AG09309 (cell line): ENCODE measurements at places on chromosomes 4 and X.

GRCh38 chr4:80454040-80454439 is 118.5 kb downstream of the CFAP299 start:
- DNase-seq = no peak

GRCh38 chr4:103664436-103665075 is 55.2 kb downstream of the TACR3 start:
- no peak for DNase-seq

- DNase-seq = no peak
Measured at GRCh38 chr4:2842687-2843262, 869 bp upstream of the ADD1 start.

DNA sequence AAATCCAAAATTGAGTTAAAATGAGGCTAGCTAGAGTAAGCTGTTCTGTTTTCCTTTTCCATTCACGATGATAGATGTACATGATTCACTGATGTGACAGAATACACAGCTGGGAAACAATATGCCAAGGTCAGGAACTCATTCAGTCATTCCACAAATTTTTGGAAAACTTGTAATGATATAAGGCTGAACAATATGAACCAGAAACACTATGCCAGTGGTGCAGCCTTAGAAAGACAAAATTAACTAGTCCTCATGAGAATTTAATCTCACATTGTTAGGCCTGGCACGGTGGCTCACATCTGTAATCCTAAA is 50.0 kb upstream of the NDST3 start:
- no peak for DNase-seq

DNA sequence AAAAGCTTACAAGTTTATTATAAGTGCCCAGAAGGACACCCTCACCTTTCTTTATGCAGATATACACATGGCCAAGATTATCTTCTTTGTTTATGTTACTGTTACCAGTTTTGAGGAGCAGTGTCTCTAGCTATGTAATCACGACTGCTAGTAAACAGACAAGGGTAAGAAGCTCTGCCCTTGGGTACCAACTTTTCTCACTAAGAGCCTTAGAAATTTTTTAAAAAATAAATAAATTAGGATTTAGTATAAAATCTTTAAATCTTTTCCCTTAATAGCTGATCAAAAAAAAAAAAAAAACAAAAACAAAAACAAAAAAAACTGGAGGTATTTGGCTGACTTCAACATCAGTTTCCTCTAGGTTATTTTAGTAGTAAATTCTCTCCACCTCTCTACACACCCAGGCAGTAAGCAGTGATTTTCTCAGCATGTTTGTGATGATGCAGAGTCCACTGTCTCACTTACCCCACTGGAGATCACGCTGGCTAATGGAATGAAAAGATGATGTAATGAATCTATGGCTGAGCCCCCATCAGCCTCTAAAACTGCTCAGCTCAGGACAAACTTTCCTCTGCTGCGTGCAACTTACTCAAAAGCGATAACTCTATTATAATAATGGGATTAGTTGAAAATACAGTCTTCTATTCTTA is 125.9 kb downstream of the FRYL start:
- no peak for DNase-seq

GRCh38 chrX:139246295-139246694 is 284.2 kb upstream of the F9 start:
- DNase-seq = no peak

DNA sequence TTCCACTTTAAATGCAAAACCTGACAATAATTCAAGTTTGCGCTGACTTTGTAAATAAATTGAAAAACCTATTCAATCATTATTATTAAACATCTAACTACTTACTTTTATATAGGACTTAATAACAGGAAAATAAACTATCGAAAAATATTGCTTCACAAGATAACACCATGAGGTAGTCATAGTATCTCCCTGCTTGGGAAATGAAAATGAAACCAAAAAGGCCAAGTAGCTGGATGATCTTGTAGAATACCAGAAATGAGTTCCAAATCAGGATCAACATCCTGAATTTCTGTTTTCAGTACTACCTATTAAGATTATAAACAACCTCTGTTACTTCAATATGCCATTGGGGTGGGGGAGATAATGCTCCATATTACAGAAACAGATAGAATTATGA is 58.9 kb downstream of the CHIC2 start:
- no peak for DNase-seq

DNA sequence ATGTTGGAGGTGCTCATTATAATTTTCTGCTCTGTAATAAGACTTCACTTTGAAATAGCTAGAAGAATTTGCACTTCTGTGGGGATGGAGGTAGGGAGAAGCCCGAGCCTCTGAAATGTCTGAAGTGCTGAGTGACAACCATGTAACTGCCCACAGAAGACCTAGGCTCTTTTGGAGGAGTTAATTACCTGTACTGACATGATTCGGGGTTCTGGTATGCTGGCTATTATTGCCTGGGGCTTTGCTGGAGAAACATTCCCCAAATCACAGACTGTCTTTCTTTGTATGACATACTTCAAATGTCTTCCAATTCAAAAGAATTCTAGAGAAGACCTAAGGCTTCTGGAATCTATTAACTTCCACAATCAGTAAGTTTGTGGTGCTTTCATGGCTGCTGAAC is 211.2 kb upstream of the POF1B start:
- no peak for DNase-seq

DNA sequence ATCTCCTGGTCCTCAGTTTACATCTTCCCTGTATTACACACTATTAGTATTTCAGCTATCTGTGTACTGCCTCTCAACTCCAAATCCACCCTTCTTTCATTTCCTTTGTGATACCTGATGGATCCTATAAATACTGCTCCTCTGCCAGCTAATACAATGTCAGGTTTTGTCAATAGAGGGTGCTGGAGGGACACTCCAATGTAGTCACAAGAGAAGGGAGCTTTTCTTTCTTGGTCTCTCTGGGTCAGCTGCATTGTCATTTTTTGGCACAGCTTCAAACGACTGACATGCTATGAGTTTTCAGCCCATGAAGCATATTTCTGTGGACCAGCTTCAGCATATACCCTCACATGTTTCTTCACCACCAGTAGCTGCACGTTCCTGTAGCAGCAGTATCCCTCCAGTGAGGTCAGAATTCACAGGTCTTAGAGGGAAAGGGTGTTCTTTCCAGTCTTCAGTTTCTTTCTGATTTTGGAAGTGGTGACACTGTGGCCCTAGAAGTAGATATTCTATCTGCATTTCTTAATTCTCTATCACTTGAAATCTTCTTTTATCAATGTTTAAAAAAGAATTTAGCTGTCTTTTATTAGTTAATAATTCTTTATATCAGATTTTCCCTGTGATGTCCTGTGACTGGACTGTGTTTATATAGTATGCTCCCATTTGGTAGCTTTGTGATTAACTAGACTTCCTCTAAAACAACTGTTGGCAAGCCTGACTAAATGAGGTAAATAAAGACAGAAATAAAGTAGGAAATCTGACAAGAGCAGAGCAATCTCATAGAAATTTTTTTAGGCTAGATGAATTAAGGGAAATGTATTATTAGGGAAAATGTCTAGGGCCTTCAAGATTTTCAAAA is 60.6 kb downstream of the GABRA2 start:
- DNase-seq = no peak

- no peak for DNase-seq
Measured at GRCh38 chr4:60737858-60738257, 462.3 kb upstream of the ADGRL3 start.

DNA sequence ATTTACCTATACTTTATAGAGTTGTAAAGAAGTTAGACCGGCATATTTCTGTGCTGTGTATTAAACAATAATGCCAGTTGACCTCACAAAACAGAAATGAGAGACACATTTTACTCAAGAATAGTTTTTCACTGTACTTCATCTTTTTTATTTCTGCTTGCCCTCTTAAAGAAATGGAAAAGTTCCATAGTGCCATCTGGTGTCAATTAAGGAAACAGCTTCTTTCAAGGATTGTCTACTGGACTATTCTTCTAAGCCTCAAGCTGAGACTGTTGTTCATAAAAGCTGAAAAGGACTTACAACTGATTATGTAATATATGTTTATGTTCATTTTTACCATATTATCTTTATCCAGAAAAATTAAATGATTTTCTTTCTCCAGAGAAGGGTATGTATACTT is 1523.7 kb downstream of the ARAP2 start:
- peak; percentile 21 for DNase-seq

DNA sequence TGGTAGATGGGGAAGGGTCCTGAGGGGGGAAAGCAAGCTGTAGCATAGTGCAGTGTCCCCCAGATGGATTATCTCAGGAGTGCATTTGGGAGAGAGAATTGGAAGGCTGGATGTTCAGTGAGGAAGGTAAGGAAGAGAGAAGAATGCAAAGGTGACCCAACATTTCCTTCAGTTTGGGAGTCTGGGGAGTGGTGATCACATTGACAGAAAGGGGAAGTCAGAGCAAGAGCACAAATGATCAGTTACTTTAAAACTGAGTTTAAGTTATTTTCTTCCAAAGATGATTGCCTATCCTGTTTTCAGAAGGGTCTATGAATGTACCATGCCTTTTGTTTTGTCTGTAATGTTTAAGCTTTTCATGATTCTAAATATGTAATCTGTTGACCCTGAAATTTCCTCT is 47.6 kb downstream of the ARHGAP10 start:
- no peak for DNase-seq

GRCh38 chr4:174517502-174518445 is 4.5 kb downstream of the HPGD start:
- DNase-seq = no peak

GRCh38 chr4:184534511-184535391 is 60.4 kb upstream of the IRF2 start:
- peak; percentile 46 for DNase-seq

GRCh38 chrX:139126493-139126892 is 404.0 kb upstream of the F9 start:
- DNase-seq = no peak

DNA sequence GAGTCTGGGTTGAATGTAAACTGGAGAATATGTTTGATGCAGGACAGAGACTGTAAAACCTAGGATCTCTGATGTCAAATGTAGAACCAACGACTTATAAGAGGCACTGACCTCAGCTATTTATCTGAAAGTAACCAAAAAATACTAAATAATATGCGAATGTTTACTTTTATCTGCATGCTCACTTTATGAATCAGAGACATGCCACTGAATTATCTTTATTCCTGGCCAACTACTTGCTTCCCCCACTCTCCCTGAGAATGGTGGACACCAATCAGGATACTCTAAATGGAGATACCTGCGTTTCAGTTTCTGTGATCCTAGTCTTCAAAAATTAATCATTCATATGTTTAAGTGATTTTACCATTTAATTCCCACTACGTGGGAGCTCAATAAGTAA is 1038.4 kb upstream of the PABPC4L start:
- no peak for DNase-seq

DNA sequence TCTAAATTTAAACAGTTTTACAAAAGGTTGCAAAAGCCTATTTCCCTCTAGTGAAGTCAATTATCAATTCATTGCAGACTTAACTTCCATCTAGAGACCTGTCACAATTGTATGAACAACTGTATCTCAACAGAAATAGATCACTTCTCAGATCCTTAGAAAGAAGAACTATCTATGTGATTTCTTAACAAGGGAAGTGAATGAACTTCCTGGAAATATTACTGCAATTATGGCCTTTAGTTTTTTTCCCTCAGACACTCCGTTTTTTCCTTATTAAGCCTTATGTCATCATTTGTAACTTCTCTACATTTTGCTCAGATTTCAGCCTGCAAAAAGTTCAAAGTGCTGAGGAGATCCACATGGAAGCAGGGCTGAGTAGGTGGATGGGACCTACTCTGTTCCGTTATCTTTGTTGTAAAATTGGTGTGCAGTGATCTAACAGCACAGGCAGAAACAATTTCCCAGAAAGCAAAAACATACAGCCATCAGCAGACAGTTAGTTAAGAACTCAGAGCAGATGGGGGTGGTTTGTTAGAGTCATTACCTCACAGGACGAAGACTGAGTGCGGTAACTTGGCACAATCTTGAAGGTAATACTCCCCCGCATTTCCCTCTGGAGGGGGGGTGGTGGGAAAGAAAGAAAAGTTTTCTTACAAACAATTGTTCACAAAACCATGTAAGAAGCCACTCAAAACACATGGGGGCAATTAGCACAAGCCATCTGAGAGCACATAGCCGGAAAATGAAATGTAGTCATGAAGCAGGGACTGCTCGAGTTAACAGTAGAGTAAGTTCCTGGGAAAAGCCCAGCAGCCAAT is 112.3 kb downstream of the NYX start:
- DNase-seq = peak; percentile 44

GRCh38 chr4:105186701-105187161 is 40.1 kb downstream of the TET2 start:
- no peak for DNase-seq

GRCh38 chrX:129115104-129115503 is 408.2 kb downstream of the SMARCA1 start:
- DNase-seq = no peak

- no peak for DNase-seq
Measured at GRCh38 chrX:65633826-65634225, 33.6 kb upstream of the MSN start.

DNA sequence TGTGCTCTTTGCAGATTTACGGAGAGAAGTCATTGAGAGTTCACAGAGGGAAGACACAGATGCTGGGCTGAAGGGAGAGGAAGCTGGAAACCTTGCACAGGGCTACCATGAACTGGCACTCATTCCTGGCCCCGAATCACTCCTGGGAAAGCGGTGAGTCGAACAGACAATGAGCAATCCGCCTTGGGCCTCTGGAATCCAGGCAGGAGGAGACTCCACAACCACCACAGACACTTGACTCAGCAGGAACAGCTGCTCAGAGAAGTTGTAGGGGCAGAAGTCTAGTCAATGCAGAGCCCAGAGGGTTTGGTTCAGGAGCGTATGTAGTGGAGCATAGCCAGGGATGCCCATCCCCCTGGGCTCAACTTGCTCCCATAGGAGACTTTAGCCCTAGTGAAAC is 62.8 kb upstream of the GRIA3 start:
- no peak for DNase-seq

- no peak for DNase-seq
Measured at GRCh38 chr4:139011225-139011950, 4.2 kb upstream of the NOCT start.

DNA sequence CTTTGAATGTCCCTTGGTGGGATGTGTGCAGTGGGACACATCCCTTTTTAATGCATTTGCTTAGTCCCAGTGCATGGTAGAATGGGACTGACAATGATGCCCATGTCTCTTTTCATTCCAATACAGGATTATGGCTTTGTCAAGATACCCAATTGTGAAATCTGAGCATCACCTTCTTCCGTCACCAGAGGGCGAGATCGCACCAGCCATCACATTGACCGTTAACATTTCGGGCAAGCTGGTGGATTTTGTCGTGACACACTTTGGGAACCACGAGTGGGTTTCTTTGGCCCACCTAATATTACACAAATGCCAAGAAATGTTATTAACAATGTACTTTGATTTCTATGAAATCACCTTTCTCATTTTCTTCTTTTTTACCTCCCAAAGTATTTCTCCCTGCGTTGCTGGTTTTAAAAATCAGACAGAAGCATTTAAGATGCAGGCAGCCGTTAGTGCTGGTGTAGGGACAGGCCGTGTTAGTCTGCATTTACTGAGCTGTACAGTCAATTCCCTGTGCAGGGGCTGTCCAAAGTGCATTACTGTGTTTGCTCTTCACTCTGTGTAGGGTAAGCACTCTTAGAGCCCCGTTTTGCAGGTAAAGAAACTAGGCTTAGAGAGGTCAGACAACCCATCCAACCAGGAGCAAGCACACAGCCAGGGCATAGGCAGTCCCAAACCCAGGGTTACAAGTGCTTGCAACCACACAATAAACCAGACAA is 46.5 kb downstream of the CWH43 start:
- DNase-seq = no peak

- DNase-seq = no peak
Measured at GRCh38 chrX:132748909-132749308, 209.5 kb downstream of the HS6ST2 start.
